Esophagus squamous epithelium (tissue), 5 donors: ENCODE measurements at places on chromosomes 2 and 18.

- DNase-seq = no peak
Measured at GRCh38 chr2:54752439-54752838, 29.0 kb downstream of the EML6 start.

DNA sequence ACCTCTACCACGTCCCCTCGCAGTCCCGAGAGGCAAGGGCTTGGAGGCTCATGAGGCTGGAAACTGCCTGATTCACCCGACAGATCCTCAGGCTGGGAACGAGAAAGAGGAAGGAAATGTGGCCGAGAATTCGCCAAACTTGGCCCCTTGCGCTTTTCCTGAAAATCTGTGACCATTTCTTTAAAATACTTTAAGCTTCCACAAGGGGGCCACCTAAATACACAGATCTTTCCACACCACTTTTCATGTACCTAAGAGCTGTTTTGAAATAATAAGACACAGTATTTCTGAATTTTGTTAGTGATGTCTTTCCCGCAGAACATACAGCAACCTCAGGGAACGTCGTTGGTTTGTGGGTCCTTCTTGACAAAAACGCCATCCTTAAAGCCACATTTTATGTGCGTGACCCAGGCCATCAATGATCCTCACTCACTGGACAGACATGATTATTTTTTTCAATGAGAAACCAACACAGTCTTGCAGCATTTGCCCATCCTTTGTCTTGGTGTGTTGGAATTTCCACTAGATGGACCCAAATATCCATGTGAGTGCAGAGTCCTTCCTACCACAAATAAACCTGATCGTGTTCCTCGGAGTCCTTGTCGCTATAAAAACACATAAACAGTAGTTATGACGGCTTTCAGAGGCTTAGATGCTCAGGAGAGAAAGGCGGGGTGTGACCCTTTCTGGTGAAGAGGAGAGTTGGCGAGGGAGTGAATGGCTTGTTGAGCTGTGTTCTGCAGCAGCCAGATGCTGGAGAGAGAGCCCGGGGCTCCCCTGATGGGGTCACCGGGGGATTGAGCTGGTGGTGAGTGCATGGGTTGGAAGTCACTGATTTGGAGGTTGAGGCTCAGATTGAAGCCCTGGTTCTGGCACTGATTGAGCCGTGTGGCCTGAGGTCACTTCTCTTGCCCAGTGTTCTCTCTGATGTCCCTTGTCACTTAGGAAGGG lies 25.0 kb downstream of the DCDC2C start:
- DNase-seq = no peak

DNA sequence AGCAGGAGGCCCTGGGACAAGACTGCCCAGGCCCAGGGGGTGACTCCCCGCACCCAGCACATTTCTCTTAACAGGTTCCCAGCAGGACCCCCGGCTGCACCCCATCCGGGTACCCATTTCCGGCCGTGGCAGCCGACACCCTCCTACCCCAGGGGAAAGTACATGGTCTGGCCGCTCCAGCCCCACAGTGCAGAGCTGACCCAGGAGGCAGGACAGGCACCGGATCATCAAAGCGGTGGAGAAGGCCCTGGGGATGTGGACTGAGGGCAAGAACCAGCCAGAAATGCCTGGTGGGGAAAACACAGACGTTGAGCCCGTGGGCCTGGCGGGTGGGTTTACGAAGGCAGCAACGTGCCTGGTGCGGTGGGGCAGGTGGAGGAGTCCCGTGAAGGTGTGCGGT lies 79.5 kb upstream of the GPC1 start:
- DNase-seq = no peak

DNA sequence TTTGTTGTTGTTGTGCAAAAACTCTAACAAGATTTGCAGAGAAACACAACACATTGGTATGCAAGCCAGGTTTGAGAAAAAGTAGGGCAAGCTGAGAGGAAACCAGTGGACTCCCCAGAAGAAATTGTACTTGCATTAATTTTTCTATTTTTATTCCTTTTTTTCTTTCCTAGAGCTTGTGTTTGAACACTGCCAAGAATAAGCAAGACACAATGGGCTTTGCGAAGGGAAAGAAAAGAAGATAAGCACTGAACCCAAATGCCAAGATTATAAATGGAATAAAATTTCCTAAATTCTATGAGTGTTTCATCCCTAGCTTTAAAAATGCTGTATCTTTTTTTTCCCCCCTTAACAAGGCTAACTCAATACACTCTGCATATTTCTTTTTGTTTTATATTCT lies 17.0 kb upstream of the CYTIP start:
- no peak for DNase-seq

GRCh38 chr18:13568443-13569392 lies 157.6 kb downstream of the FAM210A start:
- no peak for DNase-seq

DNA sequence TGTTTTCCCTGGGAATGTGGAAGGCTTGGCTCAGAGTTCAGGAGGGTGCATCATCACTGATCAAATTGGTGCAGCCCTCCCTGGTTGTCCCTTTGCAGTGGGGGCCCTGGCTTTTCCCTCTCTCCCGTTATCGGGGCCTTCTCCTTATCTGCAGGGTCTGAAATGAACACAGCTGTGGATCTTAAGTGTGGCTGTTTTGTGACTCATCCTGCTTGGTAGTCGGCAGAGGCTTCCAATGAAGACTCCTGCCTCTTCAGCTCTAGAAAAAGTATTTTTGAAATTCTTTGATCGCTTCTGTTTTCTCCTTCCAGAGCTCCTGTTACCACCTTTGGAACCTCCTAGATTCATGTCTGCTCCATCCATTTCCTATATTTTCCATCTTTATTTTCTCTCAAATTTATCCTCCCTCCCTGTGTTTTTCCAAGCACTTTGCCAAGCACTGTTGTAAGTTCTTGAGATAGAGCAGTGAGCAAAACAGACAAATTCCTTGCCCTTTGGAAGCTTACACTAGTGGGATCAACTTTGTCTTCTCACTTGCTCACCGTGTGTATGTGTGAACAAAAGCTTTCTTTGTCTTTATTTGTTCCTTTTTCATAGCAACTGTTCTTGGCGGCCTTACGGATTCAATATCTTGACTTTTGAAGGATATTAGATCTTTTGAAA lies 45.7 kb downstream of the RALB start:
- no peak for DNase-seq

DNA sequence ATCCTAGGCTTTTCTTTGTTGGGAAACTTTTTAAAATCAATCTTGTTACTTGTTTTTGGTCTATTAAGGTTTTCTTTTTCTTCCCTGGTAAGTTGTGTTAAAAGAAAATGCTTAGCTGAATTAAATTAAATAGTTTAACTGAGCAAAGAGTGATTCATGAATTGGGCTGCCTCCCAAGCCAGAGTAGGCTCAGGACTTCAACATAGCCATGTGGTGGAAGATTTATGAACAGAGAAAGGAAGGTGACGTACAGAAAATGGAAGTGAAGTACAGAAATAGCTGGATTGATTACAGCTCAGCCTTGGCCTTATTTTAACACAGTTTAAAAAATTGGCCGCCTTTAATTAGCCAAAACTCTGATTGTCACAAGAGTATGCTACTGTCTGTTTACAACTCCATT lies 27.9 kb upstream of the GALNT5 start:
- DNase-seq = no peak

- no peak for DNase-seq
Measured at GRCh38 chr18:22207021-22207758, 37.8 kb downstream of the GATA6 start.

GRCh38 chr2:30763151-30763660 lies 44.0 kb downstream of the CAPN13 start:
- no peak for DNase-seq

- DNase-seq = no peak
Measured at GRCh38 chr2:130827502-130828251, 9.0 kb upstream of the ARHGEF4 start.

DNA sequence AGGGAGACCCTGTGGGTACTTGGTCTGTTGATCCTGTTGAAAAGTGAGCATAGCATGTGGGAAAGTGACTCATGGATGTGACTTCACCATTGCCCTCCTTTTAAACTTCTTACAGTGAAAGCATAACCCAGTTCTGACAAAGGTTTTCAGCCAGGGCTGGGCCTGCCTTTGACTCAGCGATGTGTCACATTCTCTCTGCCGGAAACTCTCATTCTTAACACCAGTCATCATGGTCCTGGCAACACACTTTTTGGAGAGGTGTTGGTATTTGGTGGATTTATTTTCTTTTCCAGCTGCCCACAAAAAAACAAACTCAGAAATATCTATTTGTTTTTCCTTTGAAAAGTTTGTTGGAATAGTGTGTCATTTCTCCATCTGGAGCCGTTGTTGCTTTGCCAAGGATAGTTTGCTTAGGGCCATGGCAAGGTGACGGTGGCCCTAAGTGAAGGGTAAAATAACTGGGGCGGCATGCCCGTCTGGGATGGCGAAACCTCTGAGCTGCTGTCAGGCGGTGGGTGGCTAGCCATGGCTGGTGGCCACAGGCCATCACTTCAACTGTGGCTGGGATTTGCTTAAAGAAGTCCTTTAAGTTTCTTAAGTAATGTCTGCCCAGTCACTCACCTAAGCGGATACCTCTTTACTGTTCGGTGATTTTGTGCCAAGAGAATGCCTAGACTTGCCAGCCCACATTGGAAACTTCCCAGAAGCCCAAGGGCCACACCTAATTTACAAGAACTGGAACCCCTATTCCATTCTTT lies 123.3 kb downstream of the LTBP1 start:
- DNase-seq = no peak

DNA sequence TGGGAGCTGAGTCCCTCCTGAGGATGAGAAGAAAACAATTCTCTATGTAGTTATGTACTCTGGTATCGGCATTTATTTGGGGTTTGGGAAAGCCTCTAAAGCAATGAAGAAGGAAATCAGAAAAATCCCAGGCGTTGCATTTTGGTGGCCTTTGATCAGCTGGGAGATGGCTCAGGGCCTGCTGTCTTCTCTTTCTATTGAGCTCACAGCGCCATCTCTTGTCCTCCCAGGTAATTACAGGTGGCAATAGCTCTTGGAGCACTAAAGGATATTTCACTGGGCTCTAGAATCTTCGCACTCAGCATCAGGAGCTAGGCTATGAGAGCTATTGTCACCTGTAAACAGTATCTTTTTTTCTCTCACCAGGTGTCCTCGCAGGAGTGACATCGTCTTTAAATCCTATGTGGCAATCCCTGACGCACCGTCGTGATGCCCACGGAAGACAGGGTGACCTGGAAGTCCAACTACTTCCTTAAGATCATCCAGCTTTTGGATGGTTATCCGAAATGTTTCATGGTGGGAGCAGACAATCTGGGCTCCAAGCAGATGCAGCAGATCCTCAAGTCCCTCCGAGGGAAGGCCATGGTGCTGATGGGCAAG lies 76.1 kb upstream of the PMAIP1 start:
- no peak for DNase-seq

DNA sequence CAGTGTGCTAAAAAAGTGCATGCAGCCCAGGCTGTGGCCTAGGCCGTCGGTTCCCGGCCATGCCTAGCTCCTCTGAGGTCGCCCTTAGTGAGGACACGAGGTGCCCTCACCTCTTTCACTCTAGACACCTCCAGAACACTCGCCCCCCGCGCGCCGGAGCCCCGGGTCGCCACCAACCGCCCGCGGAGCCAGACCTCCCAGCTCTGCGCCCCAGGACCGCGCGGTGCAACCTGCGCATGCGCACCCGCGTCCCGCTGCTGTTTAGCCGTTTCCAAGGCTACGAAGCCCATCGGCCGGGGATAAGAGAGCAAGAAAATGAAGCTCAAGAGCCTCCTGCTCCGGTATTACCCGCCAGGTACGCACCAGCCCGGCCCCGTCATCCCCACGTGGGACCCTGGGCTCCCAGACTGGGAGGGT lies at the start of gene DAW1:
DAW1 (plus strand) TSS at position 257 of the 417 bp plus-strand sequence; CDS start at position 316, 59 bp downstream.
- DNase-seq = no peak

GRCh38 chr2:182241936-182242335 lies 184.9 kb downstream of the PDE1A start:
- no peak for DNase-seq

- no peak for DNase-seq
Measured at GRCh38 chr18:6835345-6835744, 105.8 kb downstream of the ARHGAP28 start.

DNA sequence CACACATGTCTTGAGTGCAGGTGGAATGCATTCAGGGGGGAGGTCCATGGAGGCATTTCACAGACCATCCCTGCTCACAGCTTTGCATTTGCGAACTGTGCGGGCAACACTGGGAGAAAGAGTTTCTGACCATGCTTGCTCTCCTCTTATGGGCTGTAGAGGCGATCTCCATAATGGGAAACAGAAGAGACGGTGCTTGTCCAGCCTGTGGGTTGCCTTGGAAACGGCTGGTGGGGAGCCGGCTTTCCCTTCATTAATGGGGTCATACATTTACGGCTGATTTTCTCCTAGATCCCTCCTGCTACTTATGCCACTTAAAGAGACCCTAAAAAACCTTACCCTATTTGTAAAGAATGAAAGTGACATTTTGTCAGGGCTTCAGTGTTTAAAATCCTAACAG lies 147.4 kb downstream of the SOX11 start:
- DNase-seq = no peak

- DNase-seq = no peak
Measured at GRCh38 chr2:241570961-241571581, 12.5 kb downstream of the BOK start.

GRCh38 chr2:88210132-88211002 lies 40.2 kb downstream of the THNSL2 start:
- DNase-seq = no peak

- no peak for DNase-seq
Measured at GRCh38 chr18:75548353-75548905, 120.9 kb upstream of the SMIM21 start.

- DNase-seq = no peak
Measured at GRCh38 chr2:23803965-23804542, 122.9 kb downstream of the ATAD2B start.

DNA sequence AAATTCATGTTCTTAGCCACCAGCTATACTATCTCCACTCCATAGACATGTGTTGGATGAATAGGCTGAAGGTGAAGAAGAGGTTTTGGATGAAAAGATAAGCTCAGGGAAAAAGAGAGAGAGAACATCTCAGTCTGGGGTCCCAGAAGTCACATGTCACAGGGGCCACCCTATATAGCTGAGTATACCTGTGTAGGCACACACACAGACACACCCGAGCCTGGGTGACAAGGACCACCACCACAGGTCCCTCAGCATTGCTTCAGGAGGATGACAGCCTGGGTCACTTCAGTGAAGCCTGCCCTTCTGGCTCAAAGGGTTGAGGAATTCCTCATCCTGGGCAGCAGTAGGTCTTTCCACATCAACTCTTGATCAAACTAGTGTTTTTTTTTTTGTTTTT lies 56.2 kb downstream of the POLR1A start:
- no peak for DNase-seq
